ENCODE measurements at places on chromosomes 3 and 15.

- DNase-seq: no peak
Observed at GRCh38 chr15:79815468-79815867, 81.3 kb downstream of the MTHFS start.

GRCh38 chr3:133494469-133494868 is 79.0 kb upstream of the CDV3 start:
- DNase-seq: no peak

DNA sequence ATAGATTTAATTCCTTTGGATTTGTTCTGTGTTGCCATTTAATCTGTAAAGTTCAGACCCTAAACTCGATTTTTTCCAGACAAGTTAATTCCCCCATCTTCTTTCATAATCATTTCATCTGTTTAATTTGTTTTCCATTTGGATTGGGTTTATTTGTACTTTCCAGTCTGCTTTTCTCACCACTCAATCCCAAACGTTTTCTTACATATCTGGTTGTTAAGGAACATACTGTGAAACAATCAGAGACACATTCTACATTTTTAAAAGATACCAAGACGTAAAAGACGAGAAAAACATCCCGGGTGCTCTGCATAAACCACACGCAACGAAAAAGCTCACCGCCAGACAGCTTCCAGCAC is 13.0 kb upstream of the ONECUT1 start:
- no peak for DNase-seq

GRCh38 chr3:43231276-43232000 is 54.9 kb upstream of the SNRK start:
- no peak for DNase-seq

DNA sequence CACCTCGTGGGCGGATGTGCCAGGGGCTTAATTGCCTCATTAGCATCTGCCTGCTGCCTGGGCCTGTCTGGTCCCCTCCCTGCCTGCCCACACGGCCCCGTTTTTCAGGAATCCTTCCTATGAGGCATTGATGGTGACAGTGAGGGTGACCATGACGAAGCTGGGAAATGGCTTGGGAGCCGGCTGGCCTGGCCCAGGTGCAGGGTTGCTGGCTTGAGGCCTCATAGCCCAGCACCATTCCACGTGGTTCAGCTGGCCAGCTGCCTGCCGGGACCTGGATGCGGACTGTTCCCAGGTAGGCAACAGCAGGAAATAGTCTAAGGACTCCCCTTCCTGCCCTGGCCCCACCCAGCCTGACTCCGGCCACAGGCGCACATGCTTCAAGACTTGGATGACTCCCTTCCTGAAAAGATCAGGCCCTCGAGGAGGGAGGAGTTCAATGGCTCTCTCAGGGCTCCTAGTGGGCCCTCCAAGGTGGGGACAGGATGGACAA is 8.9 kb upstream of the DUSP7 start:
- DNase-seq: no peak

GRCh38 chr15:94417501-94418293 is 186.3 kb downstream of the MCTP2 start:
- DNase-seq: no peak

- DNase-seq: no peak
Observed at GRCh38 chr3:120332646-120333045, 16.5 kb downstream of the LRRC58 start.

DNA sequence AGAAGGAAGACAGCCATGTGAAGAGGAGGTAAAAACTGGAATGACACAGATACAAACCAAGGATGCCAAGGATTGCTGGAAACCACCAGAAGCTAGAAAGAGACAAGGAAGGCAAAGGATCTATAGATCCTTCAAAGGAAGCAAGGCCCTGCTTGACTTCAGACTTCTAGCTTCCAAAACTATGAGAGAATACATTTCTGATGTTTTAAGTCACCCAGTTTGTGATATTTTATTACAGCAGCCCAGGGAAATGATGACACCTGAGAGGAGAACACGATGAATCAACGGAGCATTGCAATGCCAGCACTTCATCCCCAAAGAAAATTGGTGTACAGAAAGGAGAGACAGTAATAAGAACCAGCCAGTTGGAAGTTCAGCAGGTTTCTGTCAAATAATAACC is 116.3 kb downstream of the MAGI1 start:
- DNase-seq: no peak

DNA sequence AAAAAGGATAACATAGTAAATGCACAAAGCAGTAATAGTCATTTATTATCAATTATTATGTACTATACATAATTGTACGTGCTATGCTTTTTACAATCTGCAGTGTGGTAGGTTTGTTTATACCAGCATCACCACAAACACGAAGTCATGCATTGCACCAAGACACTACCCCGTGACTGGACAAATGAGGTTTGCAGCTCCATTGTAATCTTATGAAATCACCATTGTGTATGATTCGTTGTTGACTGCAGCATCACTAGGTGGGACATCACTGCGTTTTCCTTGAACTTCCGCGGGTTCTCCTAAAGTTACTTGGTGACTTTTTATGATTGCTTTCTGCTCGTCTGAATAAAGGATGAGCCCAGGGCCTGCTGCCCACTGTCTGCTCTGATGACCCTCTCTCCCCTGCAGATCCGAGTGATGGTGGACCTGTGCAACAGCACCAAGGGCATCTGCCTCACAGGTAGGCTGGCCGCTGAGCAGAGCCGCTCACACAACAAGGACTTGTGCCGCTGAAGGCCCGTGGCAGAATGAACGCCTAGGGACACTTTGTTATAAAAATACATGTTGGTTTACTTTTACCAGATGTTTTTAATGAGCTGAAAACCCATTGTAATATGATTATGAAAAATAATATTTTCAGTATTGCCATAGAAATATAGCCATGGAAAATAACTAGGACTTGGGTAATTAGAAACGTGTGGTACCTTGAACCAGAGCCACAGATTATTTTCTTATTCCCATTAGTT is 35.8 kb downstream of the GLDN start:
- DNase-seq: no peak

- no peak for DNase-seq
Observed at GRCh38 chr15:85633859-85634258, 160.9 kb downstream of the KLHL25 start.

DNA sequence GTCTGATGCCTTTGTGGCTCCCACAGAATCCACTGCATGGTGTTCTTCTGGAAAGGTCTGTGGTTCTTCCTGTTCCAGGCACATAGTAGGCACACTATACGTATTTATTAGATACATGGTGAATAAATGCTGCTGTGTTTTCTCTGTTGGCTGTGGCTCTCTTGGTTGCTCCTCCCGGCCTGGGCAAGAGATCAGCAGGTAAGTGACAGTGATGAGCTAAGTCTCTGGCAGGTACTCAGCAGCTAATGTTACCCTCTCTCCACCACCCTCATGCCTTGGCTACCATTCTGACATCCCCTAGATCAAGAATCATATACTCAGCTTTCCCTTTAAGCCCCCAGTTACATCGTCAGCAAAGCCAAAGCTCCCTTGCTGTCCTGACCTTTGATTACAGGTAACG is 8.4 kb downstream of the SV2B start:
- no peak for DNase-seq

DNA sequence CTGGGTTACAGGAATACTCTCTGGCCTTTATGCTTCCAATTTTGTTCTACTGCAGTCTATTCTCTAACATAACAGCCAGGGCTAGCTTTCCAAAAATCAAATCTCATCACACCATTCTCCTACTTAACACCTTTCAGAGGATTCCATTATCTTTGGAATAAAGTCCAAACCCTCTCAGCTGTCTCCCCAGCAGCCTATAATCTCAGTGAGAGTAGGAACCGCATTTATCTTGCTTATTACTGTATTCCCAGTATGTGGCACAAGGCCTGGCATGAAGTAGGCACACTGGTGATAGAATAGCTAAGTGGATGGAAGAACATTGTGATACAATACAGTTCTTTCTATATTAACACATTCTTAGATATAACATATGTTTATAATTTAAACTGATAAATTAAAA is 49.0 kb upstream of the MYO5C start:
- DNase-seq: no peak

GRCh38 chr3:13194285-13195209 is 121.3 kb upstream of the IQSEC1 start:
- no peak for DNase-seq

- DNase-seq: no peak
Observed at GRCh38 chr3:122200661-122201060, 17.2 kb downstream of the CASR start.

DNA sequence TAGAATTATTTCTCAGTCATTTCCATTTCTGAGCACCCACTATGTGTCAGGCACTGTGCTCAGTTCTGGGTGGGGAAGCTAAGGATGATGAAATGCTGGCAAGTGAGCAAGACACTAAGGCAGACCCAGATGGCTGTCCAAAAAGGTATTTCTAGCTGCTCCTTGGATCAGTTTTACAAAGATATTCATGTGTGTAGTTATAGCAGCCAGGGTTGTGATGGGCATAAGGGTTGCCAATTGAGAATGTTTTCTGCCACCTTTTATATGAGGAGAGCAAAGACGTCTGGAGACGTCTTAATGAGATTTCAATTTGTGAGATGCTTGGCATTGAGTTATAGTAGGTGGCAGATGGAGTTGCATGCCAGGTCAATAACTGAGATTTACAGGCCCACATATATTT is 197.1 kb upstream of the RASGRP1 start:
- DNase-seq: no peak

- DNase-seq: no peak
Observed at GRCh38 chr3:13887495-13888300, 7.8 kb upstream of the WNT7A start.

GRCh38 chr3:156687023-156687422 is 12.6 kb downstream of the TIPARP start:
- no peak for DNase-seq

GRCh38 chr3:131036986-131037385 is 10.3 kb downstream of the NEK11 start:
- DNase-seq: no peak

- DNase-seq: no peak
Observed at GRCh38 chr3:72655131-72655551, 193.1 kb downstream of the SHQ1 start.

GRCh38 chr15:51065781-51066180 is 28.9 kb downstream of the TNFAIP8L3 start:
- no peak for DNase-seq

- DNase-seq: no peak
Observed at GRCh38 chr3:113804661-113805060, 33.9 kb upstream of the GRAMD1C start.

DNA sequence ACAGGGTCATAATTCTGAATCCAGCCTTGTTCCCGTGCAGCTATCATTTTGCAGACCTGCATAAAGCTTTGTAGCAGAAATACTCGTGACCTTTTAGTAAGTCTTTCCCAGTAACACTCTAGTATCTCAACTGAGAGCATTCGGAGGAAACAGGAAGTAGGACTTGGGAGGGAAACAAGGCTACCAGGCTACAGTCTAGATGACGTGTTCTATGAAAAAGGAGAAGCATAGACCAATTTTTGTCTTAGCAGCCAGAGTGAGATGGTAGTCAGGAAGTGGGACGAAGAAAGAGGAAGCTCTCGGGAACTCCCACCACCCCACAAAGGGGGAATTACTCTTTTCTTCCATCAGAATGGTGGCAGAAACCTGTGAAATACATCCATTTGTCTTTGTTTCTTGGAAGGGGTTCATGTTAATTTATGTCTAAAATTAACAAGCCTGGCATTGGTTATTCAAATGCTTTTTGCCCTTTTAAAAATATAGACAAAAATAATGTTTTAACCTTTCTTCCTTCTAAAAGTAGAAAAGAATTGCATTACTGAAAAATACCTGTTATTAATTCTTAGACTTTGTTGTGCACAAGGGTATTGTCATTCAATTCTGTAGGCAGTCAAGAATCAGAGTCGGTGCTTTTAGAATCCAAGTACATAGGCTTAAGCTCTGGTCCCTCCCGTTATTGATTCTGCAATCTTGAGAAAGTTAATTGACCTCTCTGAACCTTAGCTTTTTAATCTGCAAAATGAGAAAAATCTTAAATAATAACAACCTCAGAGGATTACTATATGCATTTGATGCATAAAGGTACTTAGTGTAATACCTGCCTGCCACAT is 1.6 kb upstream of the SUCNR1 start:
- DNase-seq: no peak

DNA sequence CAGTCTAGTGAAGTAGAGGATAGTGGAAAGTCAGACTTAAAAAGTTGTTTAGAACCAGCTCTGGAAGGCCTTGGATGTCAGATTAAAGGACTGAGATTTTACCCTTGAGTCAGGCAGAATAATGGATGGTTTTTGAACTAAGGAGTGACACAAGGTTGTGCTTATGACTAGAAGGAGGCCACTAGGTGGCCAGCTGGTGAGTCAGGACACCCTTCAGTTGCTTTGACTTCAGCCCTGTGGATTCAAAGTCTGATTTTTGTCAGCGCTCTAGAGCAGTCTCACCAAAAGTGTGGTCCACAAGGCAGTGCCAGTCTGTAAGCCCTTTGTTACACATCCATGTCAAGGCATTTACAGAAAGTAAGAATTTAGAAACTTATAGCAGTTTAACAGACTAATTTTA is 3.8 kb upstream of the GABPB1 start:
- peak; percentile 5 for DNase-seq

- DNase-seq: no peak
Observed at GRCh38 chr15:38781196-38781595, 216.6 kb upstream of the RASGRP1 start.

GRCh38 chr3:25007974-25008658 is 419.9 kb upstream of the RARB start:
- no peak for DNase-seq

GRCh38 chr3:29335943-29336342 is 55.1 kb downstream of the RBMS3 start:
- DNase-seq: no peak

GRCh38 chr3:73500321-73500720 is 124.4 kb downstream of the PDZRN3 start:
- no peak for DNase-seq

DNA sequence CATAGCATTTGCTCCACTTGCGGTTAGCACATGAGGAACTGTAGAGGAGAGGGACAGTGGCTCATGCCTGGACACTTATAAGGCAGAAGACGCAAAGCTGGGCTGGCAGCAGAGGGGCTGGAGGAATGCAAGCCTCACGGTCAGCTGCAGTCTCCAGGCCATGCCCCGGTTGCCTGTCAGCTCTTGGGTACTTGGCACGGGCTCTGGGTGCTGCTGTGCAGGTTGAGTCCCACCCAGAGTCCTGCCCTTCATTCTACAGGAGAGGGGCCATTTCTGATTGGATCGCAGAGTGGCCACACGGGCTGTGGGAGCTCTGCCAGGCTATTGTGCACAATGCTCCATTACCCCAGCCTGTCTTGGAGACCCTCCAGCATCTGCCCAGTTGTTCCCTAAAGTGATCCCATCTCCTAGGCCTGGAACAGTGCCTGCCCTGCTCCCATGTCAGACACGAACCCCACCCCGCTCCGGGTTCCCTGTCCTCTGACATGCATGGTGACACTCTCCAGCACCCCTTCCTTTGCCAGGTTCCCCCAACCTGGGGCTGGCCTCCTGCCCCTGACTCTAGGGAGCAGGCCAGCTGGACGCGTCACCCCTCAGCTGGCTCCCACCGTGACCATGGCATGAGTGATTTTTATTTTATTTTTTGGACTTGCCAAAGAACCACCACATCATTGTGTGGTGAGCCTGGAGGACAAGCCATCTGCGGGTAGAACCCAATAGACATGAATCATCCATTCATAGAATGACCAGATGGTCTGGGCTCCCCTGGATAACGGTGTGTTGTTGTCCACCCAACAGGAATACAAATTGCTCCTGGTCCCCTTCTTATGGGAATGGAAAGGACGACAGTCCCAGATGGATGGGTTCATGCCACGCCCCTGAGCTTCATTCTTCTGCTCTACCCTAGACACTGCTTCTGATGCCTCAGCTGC is 51.0 kb upstream of the KLF13 start:
- no peak for DNase-seq

- DNase-seq: no peak
Observed at GRCh38 chr3:187966096-187966495, 187.9 kb upstream of the LPP start.

All from activated naive CD8-positive, alpha-beta T cell treated with anti-CD3 and anti-CD28 coated beads, Interleukin-2, amount 50 U/mL, for 16 hours (primary cell).